ENCODE measurements at places on chromosomes 1 and 21.

GRCh38 chr21:43305811-43306311 lies 121.1 kb downstream of the SIK1 start:
- no peak for DNase-seq

DNA sequence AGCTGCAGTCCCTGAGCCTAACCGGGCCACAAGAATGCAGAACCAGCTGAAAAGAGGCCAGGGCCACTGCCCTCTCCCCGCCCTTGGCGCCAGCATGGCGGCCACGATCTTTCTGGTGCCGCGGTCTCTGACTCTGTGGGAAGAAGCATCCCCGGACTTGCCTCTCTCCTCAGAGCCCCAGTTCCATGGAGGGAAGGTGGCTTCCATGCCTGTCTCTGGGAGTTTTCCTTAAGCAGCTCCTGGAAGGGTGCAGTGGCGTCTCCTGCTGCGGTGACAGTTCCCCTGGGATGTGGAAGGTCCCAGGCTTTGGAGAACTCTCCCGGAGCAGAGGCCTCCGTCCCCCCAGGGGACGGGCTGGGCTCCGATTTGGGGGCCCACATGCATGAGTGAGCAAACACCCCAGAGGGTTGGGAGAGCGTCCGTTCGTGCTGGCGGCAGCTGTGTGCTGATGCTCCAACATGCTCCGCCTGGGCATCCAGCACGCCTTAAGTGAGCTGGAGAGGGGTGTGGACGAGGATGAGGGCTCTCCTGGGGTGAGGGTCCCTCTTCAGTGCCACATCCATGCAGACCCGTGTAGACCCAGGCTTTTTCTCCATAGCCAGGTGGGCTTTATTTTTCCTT lies 109.8 kb upstream of the COL6A1 start:
- no peak for DNase-seq

GRCh38 chr1:111193712-111194480 lies 6.5 kb downstream of the DENND2D start:
- peak; percentile 19 for DNase-seq

- no peak for DNase-seq
Observed at GRCh38 chr21:38714999-38715398, 90.7 kb upstream of the ETS2 start.

DNA sequence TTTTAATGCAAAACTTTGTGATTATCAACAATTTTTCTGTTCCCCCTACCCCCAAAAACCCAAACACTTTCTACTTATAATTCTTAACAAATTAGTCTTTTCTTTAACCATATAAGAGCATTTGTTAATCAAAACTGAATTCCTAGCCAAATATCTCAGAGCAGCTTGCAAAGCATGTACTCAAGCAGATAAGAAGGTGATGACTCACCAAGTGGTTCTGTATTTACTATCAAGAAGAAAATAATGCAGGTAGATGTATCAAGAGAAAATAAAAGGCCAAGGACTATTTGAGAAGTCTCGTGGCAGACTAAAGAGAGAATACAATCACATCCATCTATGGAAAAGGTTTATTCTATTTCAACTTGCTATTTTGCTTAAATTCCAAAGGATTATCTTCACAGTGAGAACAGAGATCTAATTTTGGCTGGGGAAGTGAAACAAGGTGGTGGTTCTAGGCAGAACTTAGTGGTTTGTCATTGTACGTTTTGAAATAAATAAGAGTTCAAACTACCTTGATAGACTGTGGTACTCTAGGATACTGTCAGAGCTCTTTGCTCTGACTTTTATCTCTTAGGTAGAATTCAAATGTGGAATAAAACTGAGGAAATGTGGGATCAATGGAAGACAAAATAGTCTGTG lies 94.7 kb upstream of the NRIP1 start:
- no peak for DNase-seq

DNA sequence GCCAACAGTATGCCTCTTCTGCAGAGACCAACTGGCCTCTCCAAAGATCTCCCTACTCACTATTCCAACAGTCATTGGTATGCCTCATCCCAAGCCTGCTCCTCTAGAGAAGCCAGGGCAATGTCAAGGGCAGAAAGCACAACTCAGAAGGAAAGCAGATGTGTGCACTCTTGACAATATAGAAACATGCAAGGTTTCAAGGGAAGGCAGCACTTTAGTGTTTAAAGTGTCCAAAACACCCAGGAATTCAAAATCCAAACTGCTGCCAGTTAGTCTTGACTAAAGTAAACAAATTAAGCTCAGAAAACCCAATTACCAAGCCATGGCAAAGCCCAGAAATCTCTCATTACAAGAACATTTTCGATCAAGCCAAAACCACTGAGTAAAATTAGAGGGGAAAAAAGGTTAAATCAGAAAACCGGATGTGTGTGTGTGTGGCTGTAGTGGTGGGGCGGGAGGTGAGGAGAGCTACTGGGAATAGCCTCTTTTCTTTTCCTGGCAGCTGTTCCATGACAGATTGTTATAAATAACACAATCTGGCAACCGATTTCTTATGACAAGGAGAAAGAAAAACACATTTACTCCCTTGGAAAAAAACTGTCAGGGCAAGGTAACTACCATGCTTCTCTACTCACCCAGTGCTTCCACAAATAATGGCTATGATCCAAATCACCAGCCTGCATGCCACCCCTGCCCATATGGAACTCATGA lies 39.2 kb downstream of the EIF2B3 start:
- DNase-seq: peak; percentile 66

DNA sequence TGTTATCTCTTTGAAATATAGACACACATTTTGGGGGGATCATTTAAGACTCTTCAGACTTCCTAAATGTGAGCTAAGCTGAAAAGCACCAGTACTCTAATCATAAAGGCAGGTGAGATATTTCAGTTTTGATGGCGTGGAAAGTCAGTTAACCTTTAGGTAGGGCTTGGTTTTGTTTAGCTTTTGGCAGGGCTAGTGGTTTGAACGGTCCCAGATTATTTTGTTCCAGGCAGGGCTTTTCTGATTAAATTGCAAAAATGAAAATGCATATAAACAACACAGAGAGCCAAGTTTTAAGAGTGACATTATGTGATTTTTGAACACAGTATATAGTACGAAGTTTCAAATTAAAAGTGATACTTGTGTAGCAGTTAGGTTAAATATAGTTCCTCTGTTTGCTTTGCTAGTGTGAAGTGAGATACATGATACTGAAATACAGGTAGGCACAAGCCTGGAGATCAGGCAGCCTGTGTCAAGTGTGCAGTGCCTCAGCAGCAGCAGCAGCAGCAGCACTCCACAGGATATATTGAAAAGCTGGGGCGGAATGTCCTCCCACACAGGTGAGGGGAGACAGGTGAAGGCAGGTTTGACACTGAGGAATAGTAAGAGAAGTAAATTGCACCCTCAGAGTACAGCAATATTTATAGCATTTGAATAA lies 47.4 kb downstream of the CAMTA1 start:
- no peak for DNase-seq

DNA sequence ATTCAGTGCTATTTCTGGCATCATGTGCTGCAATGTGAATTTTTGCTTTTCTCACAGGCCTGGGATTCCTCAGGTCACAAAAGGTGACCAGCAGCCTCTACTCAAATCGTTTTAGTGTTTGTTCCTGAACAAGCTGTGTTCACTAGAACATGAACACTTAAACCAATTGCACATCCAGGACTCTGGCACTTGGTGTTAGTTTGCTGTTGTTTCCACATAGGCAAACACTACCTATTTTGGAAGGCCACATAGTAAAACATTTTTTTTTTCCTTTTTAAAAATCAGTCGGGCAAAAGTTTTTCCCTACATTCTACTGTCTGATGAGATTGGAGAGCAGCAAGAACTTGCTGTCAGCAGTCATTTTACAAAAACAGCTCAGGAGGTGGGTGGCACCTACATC lies 83.2 kb downstream of the PLPP3 start:
- DNase-seq: no peak

GRCh38 chr21:38136201-38136600 lies 120.6 kb upstream of the KCNJ15 start:
- DNase-seq: peak; percentile 40

- no peak for DNase-seq
Observed at GRCh38 chr1:226658546-226659125, 80.4 kb downstream of the ITPKB start.

- peak; percentile 56 for DNase-seq
Observed at GRCh38 chr1:1433804-1434130, 1.7 kb upstream of the VWA1 start.

DNA sequence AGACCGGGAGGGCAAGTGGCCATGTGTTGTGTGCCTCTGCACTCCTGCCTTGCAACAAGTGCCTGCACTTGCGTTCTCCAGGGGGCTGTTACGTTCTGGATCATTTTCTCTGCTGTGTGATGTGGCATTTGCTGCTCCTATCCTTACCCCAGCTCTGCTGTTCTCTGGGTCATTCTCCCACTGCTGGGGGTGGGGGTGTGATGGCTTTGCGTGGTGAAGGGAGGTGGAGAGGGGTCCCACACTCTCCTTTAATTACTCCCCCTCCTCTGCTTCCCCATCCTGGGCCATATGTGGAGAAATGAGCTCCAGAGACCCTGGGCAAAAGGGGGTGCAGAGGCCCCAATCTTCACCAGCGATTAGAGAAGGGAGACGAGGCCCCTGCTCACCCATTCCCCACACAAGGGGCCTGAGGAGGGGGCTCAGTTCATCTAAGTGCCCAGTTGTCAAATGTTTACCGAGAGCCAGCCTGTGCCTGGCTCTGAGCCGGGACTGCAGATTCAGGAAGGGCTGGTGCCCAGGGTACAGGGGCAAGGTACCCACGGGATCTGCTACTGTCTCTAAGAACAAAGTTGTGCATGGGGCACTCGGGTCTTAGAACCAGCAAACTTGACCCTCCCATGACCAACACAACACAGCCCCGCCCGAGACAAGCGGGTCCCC lies 355.4 kb downstream of the PTPRU start:
- no peak for DNase-seq

DNA sequence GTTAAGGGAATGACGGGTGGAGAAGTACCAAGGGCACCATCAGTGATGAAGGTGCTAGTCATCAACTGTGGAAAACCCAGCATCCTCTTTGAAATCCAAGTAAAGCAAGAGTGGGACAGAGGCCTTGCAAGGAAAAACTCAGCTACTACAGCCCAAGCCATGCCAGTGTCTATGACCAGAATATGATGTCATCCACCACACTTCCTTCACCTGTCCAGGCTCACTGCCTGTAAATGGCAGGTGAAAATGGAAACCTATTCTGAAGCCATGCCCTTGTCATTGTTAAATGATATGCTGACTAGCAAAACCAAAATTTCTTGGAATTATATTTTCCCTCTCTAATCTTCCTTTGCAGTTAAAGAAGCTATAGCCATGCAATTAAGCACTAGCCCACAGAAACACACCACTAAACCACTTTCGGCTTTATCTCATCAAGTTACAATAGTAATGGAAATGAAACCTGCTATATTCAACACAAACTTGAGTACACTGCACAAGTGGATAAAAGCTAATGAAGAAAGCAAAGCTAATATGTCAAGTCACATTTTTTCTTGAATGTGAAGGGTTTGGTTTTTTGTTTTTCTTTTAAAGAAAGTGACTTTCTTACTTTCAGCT lies 96.3 kb upstream of the RALGPS2 start:
- no peak for DNase-seq

DNA sequence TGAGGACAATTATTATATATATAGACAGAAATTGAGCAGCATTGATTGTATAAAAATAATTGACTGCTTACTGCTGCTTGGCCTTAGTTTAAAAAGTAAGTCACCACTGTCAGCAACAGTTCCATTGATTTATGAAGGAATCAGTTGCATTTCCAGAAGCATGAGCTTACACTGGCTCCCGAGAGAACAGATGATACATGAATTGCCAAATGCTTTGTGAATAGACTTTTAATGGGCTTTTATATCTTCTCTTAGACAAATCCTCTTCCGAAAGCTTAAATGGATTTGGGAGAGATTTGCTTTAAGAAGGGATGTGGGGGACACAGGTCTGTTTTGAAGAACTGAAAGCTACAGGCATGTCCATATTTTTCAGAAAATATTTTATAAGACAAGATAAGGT lies 7.5 kb downstream of the FHAD1 start:
- DNase-seq: no peak

GRCh38 chr1:52574594-52574993 lies 21.7 kb upstream of the TUT4 start:
- DNase-seq: peak; percentile 73

DNA sequence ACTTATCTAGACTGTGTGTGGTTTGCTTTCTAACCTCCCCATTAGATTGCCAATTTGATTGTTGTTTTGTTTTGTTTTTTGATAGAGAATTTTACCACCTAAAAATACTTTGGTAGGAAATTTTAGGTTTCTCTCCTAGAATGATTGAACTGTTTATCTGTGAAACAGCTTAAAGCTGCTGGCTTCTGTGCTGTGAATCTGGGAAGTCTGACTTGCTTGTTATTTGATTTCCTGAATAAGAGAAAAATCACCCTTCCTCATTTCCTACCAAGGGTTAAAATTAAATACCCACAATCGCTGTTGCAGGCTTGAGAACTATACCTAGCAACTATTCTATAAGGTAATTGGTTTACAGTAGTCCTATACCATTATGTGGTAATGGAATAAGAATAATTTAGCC lies 198.9 kb upstream of the CACYBP start:
- no peak for DNase-seq

- no peak for DNase-seq
Observed at GRCh38 chr1:12052997-12053686, 10.0 kb upstream of the TNFRSF8 start.

GRCh38 chr1:2482588-2482987 lies 6.5 kb downstream of the PLCH2 start:
- DNase-seq: no peak

GRCh38 chr1:173876732-173877131 lies 8.6 kb downstream of the ZBTB37 start:
- no peak for DNase-seq

DNA sequence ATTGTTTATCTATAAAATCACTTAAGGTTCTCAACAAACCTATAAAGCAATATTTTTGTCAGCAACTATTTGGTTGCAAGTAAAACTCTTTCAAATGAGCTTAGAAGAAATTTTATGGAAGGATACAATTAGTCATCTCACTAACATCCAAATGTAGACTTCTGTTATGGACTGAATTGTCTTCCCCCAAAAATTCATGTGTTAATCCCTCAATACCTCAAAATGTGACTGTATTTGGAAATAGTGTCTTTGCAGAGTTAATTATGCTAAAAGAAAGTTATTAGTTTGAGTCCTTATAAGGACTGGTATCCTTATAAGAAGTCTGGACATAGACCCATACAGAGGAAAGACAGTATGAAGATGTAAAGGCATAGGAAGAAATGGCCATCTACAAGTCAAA lies 357.8 kb upstream of the PRMT6 start:
- no peak for DNase-seq

- no peak for DNase-seq
Observed at GRCh38 chr21:42092771-42093170, 21.7 kb downstream of the UMODL1 start.

DNA sequence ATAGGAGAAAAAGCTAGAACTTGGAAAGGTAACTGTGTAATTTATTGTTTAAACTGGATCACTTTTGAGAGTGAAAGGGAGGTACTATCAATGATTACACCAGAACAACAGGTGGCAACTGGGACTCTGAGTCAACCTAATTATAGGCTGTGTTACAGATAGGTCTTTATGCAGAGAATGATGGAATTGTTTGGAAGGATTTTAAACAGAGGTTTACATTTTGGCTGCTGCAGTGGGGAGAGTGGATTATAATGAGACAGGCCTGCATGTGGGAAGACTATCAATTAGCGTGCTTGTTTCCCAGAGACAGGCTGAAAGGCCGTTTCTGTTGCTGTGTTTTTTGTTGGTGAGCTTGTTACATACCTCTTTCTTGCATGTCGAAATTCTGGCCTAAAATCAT lies 432.9 kb downstream of the PLA2G4A start:
- no peak for DNase-seq

GRCh38 chr1:46301406-46301807 lies 2.0 kb downstream of the LRRC41 start:
- DNase-seq: no peak
